ENCODE measurements at places on chromosomes 3 and 15.

DNA sequence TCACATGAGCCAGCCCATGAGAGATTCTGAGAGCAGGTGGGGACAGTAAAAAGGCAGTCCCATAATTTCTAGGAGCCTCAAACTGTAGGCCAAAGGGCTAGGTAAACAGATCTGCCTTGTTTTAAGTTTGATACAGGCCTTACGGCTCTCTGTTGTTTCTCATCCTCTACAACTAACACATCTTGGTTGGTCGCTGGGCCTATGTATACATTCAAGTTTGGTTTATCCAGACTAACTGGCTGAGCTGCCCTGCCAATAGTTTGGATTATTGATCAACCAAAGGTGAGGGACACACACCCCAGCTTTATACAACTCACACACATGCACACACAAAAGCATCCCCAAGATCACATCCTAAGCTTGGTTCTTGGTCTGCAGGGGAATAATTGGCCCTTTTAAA is 3.0 kb downstream of the SIAH2 start:
- no peak for DNase-seq

DNA sequence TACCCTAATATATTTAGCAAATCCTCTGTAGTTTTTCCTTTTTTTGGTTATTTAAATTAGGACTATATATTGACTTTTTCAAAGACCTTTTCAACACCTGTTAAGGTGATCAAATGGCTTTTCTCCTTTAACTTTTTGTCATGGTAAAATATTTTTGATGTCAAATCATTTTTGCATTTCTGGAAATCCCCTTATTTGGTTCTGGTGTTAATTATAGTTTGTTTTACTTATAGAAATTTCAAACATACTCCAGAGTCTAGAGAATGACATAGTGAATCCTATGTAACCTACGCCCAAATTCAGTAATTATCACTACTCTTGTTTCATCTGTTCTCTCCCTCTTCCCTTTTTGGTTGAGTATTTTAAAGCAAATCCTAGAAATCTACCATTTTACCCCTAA is 121.3 kb upstream of the TBL1XR1 start:
- DNase-seq: no peak

DNA sequence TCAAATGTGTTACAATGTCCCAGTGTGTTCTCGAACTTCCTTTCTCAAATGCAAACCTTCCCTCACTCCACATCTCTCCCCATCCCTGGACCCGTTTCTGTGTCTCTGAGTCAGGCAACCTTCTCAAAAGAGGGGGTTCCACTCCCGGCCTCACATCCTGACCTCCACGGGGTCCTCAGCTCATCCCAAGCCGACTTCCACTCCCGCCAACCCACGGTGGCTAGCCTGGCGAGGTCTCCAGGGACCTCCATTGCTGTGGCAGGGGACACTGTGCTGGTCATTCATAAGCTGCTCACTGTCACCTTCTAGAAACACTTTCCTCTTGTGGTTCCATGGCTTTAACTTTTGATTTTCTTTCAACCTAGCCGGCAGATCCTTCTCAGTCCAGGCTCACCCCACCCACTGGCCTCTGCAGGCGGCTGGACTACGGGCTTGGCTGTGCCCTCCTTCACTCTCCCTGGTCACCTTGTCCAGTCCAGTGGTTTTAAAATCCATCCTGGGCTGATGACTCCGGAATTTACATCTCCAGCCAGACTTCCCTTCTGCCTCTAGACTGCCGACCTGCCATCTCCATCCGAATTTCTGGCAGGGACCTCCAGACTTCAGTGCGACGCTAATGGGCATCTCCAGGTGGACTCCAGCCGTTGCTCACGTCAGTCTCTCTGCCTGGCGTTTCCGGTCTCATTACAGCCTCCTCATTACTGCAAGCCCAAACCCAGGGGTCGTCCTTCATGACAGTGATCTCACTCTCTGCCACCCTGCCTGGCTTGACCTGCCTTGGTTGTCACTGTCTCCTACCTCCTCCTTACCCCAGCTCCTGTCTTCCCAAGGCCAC is 20.0 kb downstream of the ABTB1 start:
- no peak for DNase-seq

- DNase-seq: no peak
These were observed 110.2 kb upstream of the EPHA3 start for GRCh38 chr3:88997260-88997659.

GRCh38 chr3:55935241-55935640 is 448.1 kb upstream of the WNT5A start:
- DNase-seq: no peak

DNA sequence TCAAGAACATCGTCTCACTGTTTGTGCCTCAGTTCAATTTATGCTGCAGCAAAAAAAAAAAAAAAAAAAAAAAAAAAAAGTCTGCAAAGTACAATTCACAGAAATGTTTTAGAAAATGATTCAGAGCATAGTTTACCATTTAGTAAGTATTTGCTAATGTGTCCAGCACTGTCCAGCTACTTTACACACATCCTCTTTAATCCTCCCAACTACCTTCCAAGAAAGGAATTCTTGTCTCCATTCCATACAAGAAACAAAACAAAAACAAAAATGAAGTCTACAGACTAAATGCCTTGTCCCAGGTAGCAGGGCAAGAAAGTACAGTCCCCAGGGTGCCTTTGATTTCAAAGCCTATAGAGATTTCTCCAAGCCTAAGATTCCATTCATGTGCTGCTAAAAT is 38.9 kb upstream of the SNTN start:
- DNase-seq: no peak

DNA sequence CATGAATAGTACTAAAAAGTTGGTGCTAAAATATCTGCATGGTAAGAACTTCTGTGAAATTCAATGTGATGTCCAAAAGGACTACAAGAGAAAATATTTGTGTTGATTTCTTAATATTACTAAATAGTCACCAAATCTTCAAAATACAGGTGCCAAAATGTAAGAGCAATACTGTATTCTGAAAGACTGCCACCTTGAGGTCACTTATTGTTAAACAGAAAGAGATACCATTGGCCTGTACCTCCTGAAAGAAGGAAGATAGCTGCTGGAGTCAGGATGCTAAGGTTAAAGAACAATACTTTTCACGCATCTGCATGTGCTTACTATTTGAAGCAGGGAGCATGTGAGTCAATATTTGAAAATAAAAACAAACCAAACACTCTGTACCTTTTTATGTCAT is 72.0 kb upstream of the LSAMP start:
- DNase-seq: no peak

GRCh38 chr3:45528429-45528828 is 66.1 kb upstream of the LIMD1 start:
- DNase-seq: no peak

GRCh38 chr3:171165499-171165921 is 139.0 kb upstream of the SLC2A2 start:
- no peak for DNase-seq

DNA sequence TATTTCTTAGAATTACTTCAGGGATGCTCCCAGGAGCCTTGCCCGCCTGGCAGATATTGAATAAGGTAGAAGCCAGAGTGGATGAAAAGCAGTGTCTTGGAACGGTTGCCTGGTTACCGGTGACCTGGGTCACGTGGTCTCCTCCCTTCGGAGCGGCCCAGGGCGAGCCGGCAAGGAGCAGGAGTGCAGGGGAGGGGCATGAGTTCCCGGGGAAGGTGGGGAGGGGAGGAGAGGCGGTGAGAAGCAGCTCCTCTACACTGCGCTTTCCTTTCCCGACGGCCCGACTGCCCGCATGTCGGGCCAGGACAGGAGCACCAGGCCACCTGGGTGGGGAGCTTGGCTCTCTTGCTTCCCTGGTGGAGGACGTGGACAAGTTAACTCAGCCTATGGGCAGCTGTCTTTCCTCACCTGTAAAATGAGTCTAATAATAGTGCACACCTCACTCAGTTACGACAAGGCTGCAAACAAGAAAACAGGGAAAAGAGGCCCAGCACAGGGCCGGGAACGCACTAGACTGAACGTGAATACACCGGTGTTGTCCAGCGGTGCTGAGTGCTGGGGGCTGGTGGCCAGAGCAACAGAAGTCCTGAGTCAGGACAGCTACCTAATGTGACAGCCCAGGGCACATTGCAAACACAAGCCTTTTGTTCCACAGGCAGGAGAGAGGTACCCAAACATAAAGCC is 198.3 kb downstream of the ADAMTS9 start:
- DNase-seq: no peak

DNA sequence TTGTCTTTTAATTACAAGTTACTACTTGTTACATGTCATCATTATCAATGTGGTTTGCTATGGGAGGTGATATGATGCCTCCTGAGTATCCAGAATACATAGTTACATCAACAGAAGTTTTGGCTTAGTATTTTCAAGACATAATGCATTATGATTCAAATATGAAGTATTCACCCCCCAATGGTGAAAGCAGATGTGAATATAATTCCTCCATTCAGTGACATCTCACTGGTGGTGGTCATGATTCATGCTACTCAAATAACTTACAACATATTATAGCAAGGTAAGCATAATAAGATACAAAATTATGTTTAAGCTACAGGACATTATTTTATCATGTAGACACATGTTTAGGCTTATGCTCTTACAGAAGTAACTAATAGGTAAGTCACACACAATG is 34.9 kb upstream of the TTBK2 start:
- no peak for DNase-seq

DNA sequence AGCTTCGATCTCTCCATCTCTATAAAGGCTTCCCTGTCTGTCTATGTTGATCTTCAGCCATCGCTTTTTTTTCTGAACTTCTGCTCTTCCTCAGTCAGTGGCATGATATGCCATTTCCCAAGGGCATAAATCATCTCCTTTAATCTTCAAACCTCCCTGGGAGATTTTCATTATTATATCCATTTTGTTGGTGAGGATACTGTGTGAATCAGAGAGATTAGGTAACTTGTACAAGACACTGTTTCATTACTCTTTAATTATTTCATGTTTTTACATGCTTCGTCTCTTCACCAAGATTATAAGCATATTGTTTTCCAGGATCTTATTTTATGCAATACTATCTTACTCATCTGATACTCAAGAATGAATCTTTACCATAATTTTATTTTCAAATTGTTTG is 124.8 kb upstream of the ATP11B start:
- no peak for DNase-seq

DNA sequence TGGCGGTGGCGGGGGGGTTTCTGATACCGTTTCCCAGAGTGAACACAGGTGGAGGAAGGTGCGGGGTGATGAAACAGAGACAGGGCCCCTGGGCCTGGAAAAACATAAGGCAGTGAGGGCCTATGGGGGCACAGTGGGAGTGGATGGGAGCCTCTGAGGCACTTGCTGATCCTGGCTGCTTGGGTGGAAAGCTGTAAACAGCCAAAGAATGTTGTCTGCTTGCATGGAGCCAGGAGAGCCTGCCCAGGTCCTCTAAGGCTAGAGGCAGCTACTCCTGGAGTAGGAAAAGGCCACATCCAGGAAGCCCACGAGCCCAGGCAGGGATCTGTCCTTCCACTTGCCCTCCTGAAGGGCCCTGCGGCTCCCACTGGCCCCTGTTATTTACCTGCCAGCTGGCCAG is 2.9 kb upstream of the SEMA3B start:
- DNase-seq: no peak

- no peak for DNase-seq
These were observed 103.9 kb downstream of the SHQ1 start for GRCh38 chr3:72744330-72744729.

DNA sequence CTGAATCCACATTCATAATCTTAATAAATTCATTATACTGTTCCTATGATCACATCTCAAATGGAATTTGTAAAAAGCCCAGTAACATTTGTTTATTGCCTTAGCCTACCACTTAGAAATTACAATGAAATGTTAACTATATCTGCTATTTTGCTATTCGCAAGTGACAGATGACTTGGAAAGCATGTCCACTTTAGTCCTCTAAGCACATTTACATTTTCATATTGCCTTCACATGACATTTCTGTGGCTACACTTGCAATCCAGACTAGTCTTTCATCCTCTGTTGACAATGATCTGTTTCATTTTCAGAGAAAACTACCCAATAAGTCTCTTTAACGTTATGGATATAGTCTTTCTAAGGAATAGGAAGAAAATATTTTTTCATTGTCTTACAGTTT is 741.8 kb downstream of the FHIT start:
- DNase-seq: no peak

- DNase-seq: no peak
These were observed 12.2 kb downstream of the MUC20 start for GRCh38 chr3:195732940-195733339.

GRCh38 chr3:185726254-185726967 is 98.4 kb downstream of the IGF2BP2 start:
- no peak for DNase-seq

- no peak for DNase-seq
These were observed 18.0 kb downstream of the SLC6A1 start for GRCh38 chr3:11010426-11011165.

- DNase-seq: no peak
These were observed 43.8 kb downstream of the POMGNT2 start for GRCh38 chr3:43062040-43062563.

GRCh38 chr15:32107477-32108080 is 77.3 kb downstream of the CHRNA7 start:
- DNase-seq: no peak

GRCh38 chr3:138400651-138401070 is 33.8 kb upstream of the ESYT3 start:
- no peak for DNase-seq

DNA sequence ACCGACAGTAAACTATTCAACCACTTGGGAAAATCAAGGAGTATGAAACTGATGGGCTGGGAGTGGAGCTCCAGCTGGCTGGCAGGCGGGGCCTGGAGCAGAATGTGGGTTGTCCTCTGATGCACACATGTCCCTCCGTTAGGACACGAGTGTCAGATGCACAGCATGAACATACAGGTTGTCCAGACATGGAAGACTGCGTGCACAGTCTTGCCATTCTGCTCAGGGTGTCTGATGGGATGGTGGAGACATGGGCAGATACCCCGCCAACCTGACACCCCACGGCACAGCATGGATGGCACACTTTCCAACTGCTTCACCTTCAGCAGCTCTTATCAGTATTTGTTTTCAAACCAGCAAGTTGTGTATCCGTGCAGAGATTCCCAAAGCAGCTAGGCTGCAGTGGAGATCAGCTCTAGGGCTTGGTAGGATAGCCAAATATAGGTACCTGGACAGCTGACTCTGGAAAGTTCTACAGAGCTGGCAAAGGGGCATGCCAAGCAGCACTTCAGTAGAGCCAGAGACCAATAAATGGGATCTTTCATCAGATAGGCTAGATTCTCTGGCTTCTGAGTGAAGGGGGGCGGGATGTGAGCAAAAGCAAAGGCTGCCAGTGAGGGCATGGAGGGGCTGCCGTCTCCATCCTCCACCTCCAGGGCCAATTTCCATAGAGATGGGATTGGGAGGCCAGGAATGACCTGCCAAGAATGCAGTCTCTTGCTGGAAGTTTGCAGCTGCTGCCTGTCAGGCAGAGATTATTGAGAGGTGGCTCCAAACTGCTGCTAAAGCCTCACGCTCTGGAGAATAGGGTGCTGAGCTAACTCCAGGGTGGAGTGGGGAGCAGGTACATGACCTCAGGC is 47.2 kb upstream of the KY start:
- no peak for DNase-seq

Data from activated T-cell treated with anti-CD3 and anti-CD28 coated beads, Interleukin-2, amount 50 U/mL, for 1 hour (primary cell).